CD4-positive, alpha-beta T cell (primary cell): ENCODE measurements at places on chromosomes 12 and 14.

GRCh38 chr12:988646-989045 is 2.4 kb upstream of the ERC1 start:
- no peak overlapping the region for H3K27ac ChIP-seq
- peaks cover 23% of the 10 kb centered on the region for H3K4me1 ChIP-seq
- no peaks in the 10 kb centered on the region for H3K27me3 ChIP-seq
- H3K36me3 ChIP-seq: no peaks in the 10 kb centered on the region

GRCh38 chr12:41362931-41363330 is 174.8 kb downstream of the PDZRN4 start:
- no peaks in the 10 kb centered on the region for H3K27me3 ChIP-seq
- no peak overlapping the region for H3K27ac ChIP-seq
- H3K4me3 ChIP-seq: no peak overlapping the region
- no peaks in the 10 kb centered on the region for H3K36me3 ChIP-seq
- no peaks in the 10 kb centered on the region for H3K4me1 ChIP-seq

DNA sequence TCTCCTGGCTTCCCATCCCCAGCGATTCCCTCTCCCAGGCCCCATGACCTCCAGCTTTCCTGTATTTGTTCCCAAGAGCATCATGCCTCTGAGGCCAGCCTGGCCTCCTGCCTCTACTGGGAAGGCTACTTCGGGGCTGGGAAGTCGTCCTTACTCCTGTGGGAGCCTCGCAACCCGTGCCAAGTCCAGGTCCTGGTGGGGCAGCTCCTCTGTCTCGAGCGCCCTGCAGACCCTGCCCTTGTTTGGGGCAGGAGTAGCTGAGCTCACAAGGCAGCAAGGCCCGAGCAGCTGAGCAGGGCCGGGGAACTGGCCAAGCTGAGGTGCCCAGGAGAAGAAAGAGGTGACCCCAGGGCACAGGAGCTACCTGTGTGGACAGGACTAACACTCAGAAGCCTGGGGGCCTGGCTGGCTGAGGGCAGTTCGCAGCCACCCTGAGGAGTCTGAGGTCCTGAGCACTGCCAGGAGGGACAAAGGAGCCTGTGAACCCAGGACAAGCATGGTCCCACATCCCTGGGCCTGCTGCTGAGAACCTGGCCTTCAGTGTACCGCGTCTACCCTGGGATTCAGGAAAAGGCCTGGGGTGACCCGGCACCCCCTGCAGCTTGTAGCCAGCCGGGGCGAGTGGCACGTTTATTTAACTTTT is 14.3 kb downstream of the C12orf43 start:
- DNase-seq: no peak
- no peak overlapping the region for H3K27ac ChIP-seq
- H3K36me3 ChIP-seq: peaks cover 36% of the 10 kb centered on the region
- H3K4me3 ChIP-seq: no peak overlapping the region
- no peaks in the 10 kb centered on the region for H3K4me1 ChIP-seq
- H3K27me3 ChIP-seq: no peaks in the 10 kb centered on the region

DNA sequence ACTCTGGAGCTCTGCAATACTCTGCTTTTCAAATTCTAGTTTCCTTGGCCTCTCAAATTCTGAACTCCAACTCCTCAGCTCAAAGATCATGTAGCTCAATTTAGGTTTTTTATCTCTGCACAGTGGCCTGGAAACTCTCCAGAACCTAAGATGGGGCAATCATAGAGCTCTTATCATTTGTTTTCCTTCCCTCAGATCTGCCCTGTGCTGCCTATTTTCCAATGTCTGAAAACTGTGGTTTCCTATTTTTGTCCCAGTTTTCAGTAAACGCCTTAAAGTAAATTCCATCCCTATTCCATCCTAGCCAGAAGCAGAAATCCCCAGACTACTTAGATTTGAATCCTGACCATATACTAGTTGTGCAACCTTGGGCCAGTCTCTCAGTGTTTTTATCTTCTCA is 73.2 kb downstream of the CEP83 start:
- peaks cover 15% of the 10 kb centered on the region for H3K36me3 ChIP-seq
- no peak for DNase-seq
- no peak overlapping the region for H3K4me3 ChIP-seq
- H3K27me3 ChIP-seq: no peaks in the 10 kb centered on the region
- no peaks in the 10 kb centered on the region for H3K4me1 ChIP-seq
- H3K27ac ChIP-seq: no peak overlapping the region

DNA sequence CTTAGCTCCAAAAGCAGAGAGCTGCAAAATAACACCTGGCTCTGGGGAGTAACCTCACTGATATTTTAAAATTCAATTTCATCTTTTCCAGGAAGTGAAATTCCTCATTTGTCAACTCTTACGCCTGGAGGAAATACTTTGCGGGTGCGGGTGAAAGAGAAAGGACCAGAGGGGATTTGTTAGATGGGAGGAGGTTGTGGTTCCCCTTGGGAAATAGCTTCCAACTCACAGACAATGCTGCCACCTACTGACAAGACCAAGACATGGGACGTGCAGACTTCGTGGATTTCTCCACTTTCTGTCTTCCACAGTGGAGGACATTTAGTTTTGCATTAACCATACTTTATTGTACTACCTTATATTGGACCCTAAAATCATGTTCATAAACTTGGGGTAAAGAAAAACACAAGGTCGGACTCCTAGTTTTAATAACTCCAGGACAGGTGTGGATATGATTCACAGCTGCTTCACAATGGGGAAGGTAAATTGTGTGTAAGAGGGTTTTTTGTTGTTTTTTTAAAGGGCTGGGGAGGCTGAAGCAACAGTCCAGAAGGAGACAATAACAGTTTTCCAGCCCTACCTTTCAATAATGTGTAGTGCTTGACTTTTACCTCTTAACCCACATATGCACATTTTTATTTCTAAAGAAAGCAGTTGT is 10.8 kb downstream of the FBXL14 start:
- peaks cover 11% of the 10 kb centered on the region for H3K36me3 ChIP-seq
- no peak overlapping the region for H3K4me3 ChIP-seq
- peaks cover 5% of the 10 kb centered on the region for H3K4me1 ChIP-seq
- H3K27ac ChIP-seq: no peak overlapping the region

- H3K36me3 ChIP-seq: peaks cover 18% of the 10 kb centered on the region
- H3K27ac ChIP-seq: no peak overlapping the region
- H3K4me3 ChIP-seq: no peak overlapping the region
- H3K27me3 ChIP-seq: no peaks in the 10 kb centered on the region
- DNase-seq: no peak
- H3K4me1 ChIP-seq: peaks cover 54% of the 10 kb centered on the region
Observed at GRCh38 chr14:91496790-91497189, 13.3 kb downstream of the PPP4R3A start.

DNA sequence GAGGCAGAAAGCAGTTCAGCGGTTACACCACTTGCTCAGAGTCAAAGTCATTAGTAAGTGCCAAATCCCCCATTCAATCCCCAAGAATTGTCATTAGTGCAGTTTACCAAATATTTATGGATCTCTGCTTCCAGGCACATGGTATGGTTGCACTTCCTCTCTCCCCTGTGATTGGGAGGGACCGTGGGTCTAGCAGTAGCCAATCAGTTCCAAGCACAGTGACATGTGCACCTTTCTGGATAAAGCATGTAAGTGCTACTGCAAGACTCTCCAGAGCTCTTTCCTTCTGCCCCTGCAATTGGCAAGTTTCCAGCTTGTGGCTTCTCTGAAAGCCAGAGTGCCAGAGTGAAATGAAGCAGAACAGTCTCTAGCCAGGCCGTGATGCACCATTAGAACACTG is 85.3 kb upstream of the FLRT2 start:
- no peak overlapping the region for H3K27ac ChIP-seq
- H3K27me3 ChIP-seq: no peaks in the 10 kb centered on the region
- DNase-seq: no peak

GRCh38 chr12:56449622-56449984 is 377 bp upstream of the TIMELESS start:
- peak overlapping the region; percentile 70 for H3K4me3 ChIP-seq
- H3K4me1 ChIP-seq: peaks cover 12% of the 10 kb centered on the region
- no peak for DNase-seq
- H3K27me3 ChIP-seq: no peaks in the 10 kb centered on the region
- peak overlapping the region; percentile 25 for H3K27ac ChIP-seq
- H3K36me3 ChIP-seq: no peaks in the 10 kb centered on the region

- no peaks in the 10 kb centered on the region for H3K27me3 ChIP-seq
- H3K27ac ChIP-seq: peak overlapping the region; percentile 85
- peaks cover 30% of the 10 kb centered on the region for H3K4me1 ChIP-seq
- no peaks in the 10 kb centered on the region for H3K36me3 ChIP-seq
Observed at GRCh38 chr14:100375266-100375962, 52.3 kb downstream of the SLC25A47 start.

- H3K4me3 ChIP-seq: no peak overlapping the region
- no peak overlapping the region for H3K27ac ChIP-seq
- H3K36me3 ChIP-seq: no peaks in the 10 kb centered on the region
Observed at GRCh38 chr12:119829439-119829838, 47.7 kb downstream of the CIT start.

DNA sequence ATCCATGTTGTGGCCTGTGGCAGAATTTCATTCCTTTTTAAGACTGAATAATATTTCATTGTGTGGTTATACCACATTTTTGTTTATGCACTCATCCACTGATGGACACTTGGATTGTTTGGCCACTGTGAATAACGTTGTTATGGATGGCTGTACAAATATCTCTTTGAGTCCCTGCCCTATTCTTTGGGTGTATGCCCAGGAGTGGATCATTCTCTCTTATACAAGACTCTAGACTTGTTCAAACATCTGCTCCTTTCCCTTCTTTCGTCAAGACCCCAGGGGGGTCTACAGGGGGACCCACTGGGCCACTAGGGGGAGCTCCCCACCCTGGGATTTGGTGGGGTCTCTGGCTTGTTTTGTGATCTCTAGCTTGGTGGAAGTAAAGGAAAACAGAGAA is 77.4 kb downstream of the FBXL14 start:
- peaks cover 5% of the 10 kb centered on the region for H3K27me3 ChIP-seq
- H3K27ac ChIP-seq: no peak overlapping the region
- H3K4me1 ChIP-seq: no peaks in the 10 kb centered on the region
- no peak for DNase-seq
- H3K4me3 ChIP-seq: no peak overlapping the region
- no peaks in the 10 kb centered on the region for H3K36me3 ChIP-seq

- H3K4me1 ChIP-seq: peaks cover under 1% of the 10 kb centered on the region
- DNase-seq: no peak
- H3K27ac ChIP-seq: no peak overlapping the region
- no peaks in the 10 kb centered on the region for H3K36me3 ChIP-seq
Observed at GRCh38 chr14:103284574-103285467, 49.2 kb upstream of the EIF5 start.

GRCh38 chr12:32117316-32117715 is 10.7 kb downstream of the BICD1 start:
- peaks cover 2% of the 10 kb centered on the region for H3K36me3 ChIP-seq
- no peak overlapping the region for H3K4me3 ChIP-seq
- H3K4me1 ChIP-seq: no peaks in the 10 kb centered on the region
- DNase-seq: no peak
- no peak overlapping the region for H3K27ac ChIP-seq
- H3K27me3 ChIP-seq: no peaks in the 10 kb centered on the region

DNA sequence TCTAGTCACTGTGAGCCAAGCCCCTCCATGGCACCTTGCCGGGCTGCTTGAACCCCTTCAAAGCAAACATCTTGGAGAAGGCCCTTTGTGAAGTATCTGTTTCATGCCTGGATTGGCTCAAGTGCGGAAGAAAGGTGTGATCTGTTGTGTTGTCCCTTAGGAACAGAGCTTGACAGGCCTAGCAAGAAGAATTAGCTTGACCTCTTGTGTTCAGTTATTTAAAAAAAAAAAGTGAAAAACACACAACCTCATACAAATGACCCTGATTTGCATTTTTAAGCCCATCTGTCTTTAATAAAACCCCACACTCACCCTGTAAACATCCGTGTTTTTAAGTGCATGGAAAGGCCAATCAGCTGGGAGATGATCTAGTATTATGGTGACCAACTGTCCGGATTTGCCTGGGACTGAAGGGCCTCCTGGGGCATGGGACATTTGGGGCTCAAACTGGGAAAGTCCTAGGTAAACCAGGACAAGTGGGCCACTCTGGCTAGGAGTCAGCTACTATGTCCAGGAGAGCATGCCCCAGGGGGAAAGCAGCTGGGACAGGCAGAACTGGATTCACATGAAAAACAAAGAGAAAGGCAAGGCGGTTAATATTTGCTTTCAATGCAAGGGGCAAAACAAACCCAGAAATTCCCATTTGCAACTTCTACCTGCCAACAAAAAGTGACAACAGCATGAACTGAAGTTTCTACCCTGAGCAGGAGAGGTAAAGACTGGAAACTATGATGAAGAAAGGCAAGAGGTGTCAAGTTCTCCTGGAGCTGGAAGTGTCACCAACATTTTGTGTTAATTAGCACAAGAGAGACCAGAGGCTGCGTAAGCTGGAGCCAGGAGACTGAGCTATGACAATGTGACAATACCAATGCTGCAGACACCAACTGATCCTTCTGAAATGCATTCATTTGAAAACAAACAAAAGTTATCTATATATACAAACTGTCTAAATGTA is 78.6 kb downstream of the CLMN start:
- no peaks in the 10 kb centered on the region for H3K4me1 ChIP-seq
- no peak overlapping the region for H3K4me3 ChIP-seq
- no peaks in the 10 kb centered on the region for H3K36me3 ChIP-seq
- no peak overlapping the region for H3K27ac ChIP-seq
- H3K27me3 ChIP-seq: peaks cover 2% of the 10 kb centered on the region

DNA sequence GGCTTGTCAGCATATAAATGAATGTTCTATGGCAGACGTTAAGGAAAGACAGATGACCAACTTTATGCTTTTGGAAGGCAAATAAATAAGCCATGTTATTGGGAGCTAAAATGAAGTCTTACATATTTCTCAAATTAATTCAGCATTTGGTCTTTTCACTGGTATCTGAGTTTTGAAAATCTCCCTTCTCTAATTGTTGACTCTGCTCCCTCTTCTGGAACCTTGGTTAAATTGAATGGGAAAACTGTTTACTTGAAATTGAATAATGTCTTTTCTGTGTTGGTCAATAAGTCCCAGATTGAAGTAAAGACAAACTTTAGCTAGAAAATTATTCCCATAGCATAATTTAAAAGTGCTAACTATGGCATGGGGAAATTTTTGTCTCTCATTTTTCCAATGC is 38.7 kb downstream of the LGR5 start:
- DNase-seq: no peak
- no peak overlapping the region for H3K27ac ChIP-seq
- H3K4me3 ChIP-seq: no peak overlapping the region

- no peaks in the 10 kb centered on the region for H3K27me3 ChIP-seq
- no peak overlapping the region for H3K4me3 ChIP-seq
- H3K4me1 ChIP-seq: no peaks in the 10 kb centered on the region
- no peak overlapping the region for H3K27ac ChIP-seq
- DNase-seq: no peak
Observed at GRCh38 chr14:55711175-55711811, 131.3 kb downstream of the KTN1 start.

- H3K27me3 ChIP-seq: no peaks in the 10 kb centered on the region
- H3K27ac ChIP-seq: peak overlapping the region; percentile 85
Observed at GRCh38 chr14:95533391-95533821, 1.4 kb upstream of the GLRX5 start.
